ENCODE measurements at places on chromosomes 1 and 21. TPM values are rescaled to one million over a fixed set of nuclear protein-coding genes. Genes with fewer than 3 reads are reported as not detected.

The CAPN8 gene
- not detected for total RNA-seq

The EYA3 gene
- 9.2 TPM for total RNA-seq

DNA sequence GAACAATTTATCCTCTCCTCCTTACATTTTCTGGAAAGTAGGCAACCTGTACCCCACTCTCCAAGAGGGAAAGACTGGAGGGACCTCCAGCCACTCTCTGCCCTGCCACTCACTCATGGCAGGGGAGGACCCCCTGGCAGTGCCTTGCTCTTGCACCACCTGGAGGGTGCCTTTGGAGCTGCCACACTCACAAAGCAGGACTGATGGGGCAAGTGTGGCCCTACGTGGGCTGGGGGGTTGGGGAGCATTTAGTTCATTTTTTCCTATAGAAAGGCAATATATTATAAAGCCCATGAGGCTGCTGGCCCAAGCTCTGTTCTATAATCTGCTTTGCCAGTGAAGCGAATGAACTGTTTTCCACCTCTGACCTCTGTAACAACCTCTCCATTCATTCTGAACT, 50.3 kb downstream of the GPR161 start:
- DNase-seq: no peak

GRCh38 chr1:93114391-93114790, 35.3 kb downstream of the MTF2 start:
- DNase-seq: no peak

DNA sequence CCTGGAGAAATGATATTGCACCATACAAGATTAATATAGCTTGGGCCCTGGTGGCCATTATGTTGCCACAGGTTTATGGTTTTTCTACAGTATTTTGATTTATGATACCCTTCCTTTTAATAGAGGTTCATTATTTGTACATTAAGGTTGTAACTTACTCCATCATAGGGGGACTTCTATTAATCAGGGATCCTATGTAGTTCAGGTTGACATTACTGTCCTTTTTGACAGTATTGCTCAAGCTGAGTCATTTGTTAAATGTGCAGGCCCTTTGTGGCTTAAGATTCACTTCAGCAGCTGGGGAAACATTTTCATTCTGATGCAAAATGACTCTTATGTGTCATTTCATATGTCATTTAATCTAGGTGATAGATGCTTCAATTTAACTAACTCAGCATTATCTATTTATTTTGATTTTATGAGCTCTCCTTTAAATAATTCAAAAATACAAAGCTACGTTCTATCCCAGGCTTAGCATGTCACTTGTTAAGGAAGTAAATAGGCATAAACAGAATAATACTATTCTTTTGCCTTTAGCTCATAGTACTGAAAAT, 686.9 kb upstream of the NCAM2 start:
- DNase-seq: no peak

GRCh38 chr21:43889069-43889468, 24.0 kb downstream of the AGPAT3 start:
- no peak for DNase-seq

The RPS27 gene
- 2,161 TPM for total RNA-seq

Measured in occipital lobe (tissue), 3 donors.